ENCODE measurements at places on chromosomes 6 and 20.

- DNase-seq: no peak
Measured at GRCh38 chr6:137417396-137417795, 76.8 kb downstream of the OLIG3 start.

GRCh38 chr6:19562468-19562867, 274.7 kb upstream of the ID4 start:
- DNase-seq: no peak

DNA sequence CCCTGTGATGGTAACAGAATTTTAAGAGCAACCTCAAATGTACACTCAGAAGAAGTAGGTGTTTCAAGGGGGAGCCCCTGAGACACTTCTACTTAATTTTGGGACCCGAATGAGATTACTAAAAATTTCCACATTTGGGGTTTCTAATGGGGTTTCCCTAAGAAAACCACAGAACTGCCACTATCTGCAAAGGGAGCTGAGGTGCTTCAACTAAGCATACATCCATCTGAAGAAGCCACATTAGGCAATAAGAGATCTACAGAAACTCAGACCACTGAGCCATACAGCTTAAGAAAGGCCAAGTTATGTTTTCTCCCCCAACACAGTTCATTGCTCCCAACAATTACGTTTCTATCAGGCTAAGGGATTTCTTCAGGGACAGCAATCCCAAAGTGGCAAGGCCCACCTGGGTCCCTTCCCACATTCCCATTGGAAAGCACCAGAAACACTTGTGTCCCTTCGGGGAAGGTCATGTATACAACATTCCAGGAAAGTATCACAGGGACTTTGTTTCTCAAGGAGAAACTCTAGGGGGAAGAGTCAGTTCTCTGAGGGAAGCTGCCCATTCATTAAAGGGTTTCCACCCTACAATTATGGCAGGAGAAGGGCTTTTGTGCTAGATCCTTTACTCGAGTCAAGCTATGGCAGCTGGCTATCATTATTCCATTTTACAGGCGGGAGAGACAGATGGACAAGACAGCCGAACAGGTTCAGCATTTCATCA, 5.0 kb downstream of the BCL2L1 start:
- DNase-seq: peak; percentile 37

- no peak for DNase-seq
Measured at GRCh38 chr6:153814136-153814535, 224.9 kb upstream of the OPRM1 start.

GRCh38 chr6:11217360-11218101, 14.9 kb downstream of the NEDD9 start:
- DNase-seq: no peak

Measured in activated naive CD8-positive, alpha-beta T cell treated with anti-CD3 and anti-CD28 coated beads for 36 hours (primary cell).